NCI-H524 treated with DMSO at 0.1 percent for 48 hours (cell line): ENCODE measurements at places on chromosomes 1 and 21.

GRCh38 chr1:216216305-216216704 is 206.9 kb downstream of the USH2A start:
- DNase-seq: no peak

DNA sequence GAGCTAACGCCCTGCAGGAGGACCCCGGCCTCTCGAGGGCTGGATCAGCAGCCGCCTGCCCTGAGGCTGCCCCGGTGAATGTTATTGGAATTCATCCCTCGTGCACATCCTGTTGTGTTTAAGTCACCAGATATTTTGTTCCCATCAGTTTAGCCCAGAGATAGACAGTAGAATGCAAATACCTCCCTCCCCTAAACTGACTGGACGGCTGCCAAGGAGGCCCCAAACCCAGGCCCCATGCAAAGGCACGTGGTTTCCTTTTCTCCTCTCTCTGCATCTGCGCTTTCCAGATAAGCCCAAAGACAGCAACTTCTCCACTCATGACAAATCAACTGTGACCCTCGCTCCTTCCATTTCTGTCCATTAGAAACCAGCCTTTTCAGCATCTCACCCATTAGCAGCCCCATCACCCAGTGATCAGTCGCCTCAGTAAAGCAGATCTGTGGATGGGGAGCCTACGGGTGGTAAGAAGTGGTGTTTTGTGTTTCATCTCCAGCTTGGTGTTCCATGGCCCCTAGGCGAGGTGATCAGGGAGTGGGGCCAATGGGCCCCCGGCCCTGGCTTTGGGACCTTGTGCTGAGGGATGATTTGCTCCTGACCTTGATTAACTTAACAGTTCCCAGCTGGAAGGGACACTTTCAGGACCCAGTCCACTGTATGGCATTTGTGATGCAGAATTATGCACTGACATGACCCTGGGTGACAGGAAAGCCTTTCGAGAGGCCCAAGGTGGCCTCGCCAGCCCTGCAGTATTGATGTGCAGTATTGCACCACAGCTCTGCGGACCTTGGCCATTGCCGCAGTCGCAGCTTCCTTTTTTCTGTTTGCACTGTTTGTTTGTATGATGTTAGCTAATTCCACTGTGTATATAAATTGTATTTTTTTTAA is 5.2 kb downstream of the NPPA start:
- no peak for DNase-seq

DNA sequence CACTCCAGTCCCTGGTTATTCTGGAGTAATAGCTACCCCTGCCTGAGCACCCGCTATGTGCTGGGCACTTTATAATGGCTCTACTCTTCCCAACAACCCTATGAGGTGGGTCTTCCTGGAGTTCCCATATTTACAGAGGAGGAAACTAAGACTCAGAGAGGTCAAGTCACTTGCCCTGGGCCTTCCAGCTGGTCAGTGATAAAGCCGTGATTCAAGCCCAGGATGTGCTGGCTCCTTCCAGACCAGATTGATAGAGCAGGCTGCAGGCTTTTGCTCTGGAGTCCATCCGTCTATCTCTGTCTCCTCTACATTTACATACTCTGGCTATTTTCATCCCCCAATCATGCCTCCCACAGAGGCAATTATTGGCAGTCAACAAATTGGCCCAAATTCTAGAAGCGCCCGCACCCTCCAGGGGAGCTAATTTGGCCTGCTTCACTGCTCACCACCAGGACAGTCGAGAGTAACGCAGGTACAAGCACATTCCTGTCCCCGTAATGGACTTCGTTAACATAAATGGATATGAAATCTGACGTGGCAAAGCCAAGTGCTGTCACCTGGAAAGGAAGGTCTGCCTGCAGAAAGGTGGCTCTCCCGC is 39.8 kb upstream of the SELENON start:
- no peak for DNase-seq

DNA sequence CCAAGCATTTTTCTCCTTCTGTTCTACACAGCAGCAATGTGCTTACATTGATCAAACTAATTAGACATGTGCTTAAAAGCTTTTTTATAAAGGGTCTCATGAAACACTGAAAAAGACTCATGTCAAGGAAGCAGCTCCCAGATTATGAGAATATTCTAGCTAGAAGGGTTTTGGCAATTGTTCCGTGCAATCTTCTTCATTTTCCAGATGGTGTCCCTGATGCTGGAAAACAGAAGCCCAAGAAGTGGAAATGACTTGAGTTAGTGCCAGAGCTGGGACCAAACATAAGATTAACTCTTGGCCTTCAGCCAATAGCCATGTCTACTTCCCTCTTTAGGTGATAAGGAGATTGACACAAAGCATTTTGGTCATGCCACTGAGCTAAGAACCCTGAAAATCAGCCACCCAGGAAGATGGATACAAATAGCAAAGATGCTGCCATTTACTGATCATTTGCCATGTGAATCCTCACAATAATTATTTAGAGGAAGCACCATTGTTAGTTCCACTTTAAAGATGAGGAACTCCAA is 110.8 kb downstream of the MATN1 start:
- DNase-seq: no peak

DNA sequence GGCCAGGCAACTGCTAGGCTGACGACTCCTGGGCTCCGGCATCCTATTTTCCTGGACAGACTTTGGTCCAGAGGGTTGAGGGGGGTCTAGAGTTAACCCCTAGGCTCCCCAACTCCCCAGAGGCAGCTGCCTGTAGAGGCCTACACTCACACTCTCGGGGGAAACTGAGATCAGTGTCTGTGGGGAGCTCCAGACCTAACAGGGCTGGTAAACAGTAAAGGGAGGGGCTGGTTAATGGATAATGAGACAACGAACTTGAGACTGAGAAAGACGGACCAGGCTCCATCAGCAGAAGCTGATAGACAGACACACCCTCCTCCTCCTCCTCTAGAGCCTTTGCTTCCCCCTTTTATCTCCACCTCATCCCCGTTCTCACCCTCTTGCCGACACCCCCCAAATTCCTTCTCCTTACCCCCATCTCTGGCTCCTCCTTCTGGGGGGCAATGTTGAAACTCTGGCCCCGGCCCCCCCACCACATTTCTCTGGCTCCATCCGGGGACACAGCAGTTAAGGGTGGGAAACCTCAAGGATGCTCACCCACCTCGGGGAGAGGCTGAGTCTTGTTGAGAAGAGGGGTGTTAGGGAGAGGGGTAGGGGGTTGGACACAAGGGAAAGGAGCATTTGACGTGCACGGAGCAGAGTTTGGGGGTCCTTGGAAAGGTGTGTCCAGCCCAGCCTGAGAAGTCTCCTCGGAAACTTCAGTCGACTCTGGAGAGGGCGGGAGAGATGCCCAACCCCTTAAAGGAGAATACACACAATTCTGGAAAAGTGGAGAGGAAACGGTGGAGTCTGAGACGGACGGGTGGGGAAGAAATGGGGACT is at the start of gene MTMR11:
Gene MTMR11, minus strand, starts transcription at position 710 of the 822 bp plus-strand sequence. Its CDS starts 232 bp downstream, at position 478.
- no peak for DNase-seq

GRCh38 chr1:10515976-10516750 is 41.4 kb downstream of the PEX14 start:
- DNase-seq: no peak

GRCh38 chr21:21864321-21864840 is 866.2 kb downstream of the NCAM2 start:
- DNase-seq: no peak

DNA sequence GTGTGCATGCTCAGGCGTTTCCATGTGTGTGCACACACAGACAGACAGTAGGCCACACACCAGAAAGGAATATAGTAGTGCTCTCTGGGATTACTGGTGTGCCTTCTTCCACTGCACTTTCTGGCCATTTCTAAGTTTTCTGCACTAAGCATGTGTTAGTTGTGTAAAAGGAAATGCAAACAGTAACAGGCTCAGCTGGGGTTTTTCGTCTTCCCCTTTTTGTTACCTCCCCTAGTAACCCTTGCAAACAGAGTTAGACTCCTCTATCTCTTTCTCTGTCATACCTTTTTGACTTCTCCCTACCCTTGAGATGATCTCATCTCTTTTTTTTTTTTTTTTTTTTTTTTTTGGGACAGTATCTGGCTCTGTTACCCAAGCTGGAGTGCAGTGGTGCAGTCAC is 196.3 kb downstream of the SDCCAG8 start:
- DNase-seq: no peak

DNA sequence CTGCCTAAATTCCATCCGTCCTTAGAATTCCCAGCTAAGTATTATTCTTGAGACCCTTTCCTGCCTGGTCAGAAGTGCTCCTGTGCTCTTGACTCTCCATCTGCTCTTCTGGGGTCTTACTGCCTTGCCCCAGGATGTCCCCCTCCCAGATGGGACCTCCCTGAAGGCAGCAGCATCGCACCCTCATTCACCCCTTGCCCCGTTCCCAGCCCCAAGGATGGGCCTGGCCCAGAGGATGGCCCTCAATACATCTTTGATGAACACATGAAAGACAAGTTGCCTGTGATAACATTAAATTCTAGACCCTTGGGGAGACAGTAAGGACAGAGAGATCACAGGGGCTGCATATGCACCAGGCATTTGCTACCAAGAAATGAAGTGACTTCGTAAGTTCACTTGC is 167.2 kb downstream of the TRABD2B start:
- DNase-seq: no peak

DNA sequence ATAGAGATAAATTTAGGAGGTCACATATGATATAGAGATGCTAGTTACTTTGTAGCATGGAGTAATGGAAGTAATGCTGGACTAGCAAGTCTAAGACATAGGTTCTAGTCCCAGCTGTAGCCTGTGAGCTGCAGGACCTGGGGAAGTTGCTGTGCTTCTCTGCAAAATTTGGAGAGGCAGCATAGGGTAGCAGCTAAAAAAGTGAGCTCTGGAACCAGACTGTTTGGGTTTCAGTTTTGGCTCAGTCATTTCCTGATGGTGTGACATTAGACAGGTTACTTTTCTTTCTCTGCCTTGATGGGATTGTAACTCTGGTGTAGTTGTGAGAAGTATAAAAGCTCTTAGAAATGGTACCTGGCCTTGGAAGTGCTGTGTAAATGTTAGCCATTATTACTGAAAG is 3.3 kb downstream of the METTL13 start:
- no peak for DNase-seq

GRCh38 chr1:167463875-167464575 is 54.3 kb downstream of the CD247 start:
- no peak for DNase-seq

GRCh38 chr1:95951371-95952102 is 717.5 kb downstream of the RWDD3 start:
- no peak for DNase-seq

- DNase-seq: no peak
These were observed 192.2 kb upstream of the TNR start for GRCh38 chr1:175935566-175936115.

GRCh38 chr1:231855361-231855760 is 228.8 kb downstream of the DISC1 start:
- DNase-seq: no peak

DNA sequence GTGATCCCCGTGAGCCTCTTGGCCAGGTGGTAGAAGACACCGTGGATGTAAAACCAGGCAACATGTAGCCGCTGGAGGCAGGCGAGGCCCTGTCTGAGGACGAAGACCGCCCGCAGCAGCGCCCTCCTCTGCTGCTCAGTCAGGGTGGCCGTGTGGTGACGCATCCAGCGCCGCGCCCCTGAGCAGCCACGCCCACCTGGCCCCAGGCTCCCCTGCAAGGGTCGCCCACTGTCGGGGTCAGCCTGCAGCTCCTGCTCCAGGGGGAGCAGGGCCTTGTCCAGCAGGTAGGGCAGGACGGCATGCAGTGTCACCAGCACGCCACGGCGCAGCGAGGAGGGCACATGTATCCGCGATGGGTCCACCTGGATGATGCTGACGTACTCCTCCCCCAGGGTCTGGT is 3.9 kb downstream of the PEX10 start:
- DNase-seq: no peak

- DNase-seq: no peak
These were observed 42.6 kb upstream of the USP25 start for GRCh38 chr21:15687208-15687607.

GRCh38 chr1:221743416-221744208 is 1.7 kb upstream of the DUSP10 start:
- no peak for DNase-seq

DNA sequence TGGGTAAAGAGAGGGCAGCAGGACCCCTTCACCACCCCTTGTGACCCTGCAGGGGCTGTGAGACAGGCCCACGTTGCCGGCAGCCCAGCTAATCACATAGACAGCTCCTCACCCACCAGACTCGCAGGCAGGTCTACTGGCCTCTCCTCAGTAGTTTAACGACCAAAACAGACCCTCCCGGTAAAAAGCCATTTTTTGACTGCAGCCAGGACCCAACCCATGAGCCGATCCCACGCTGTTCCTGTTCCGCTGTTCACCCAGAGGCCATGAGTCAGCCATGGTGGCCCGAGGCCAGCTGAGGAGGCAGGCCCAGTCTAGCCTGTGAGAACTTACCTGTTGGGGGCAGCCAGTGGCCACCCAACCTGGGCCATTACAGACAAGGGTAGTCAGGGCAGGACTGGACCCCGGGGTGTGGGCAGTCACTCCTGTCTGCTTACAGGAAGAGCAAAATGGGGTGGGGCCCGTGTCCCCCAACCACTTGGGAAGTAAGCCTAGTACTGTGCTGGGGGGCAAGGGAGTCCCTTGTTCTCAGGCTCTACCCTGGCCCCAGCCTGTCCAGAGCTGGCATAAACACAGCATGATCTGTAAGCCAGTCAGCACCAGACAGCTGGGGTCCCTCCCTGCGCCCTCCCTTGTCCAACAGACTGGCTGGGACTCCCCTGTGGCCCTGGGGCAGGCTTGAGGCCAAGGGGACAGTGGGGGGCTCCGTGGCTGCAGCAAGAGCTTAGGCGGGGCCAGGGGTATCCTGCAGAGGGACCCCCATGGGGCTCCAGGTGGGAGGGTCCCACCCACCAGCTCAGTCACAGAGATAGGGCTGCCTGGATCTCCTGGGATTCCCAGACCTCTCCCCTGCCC is 61.9 kb downstream of the WNT9A start:
- no peak for DNase-seq

- DNase-seq: no peak
These were observed 168.0 kb upstream of the C1orf174 start for GRCh38 chr1:4068076-4068475.

GRCh38 chr1:155022136-155022926 is 11.2 kb downstream of the DCST2 start:
- no peak for DNase-seq

DNA sequence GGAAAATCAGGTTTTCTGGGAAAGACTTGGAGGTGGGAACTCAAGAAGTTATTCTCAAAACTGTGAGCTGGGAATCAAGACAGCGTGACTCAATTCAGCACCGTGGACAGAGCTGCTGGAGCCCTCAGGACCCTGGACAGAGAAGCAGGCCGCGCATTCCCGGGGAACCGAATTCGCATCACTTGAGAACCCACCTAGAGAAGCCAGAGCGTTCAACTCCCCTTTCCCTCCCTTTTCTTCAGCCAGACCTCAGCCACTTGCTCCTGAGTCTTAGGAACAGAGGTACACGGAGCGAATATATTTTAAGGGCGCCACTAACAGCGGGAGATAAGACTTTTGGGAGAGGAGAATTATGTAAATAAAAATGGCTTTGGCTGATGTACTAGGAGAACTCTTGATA is 2.0 kb upstream of the LIN28A start:
- DNase-seq: no peak

- no peak for DNase-seq
These were observed 685.9 kb downstream of the MATN1 start for GRCh38 chr1:30037251-30038118.

- DNase-seq: no peak
These were observed 52.7 kb downstream of the PLPP3 start for GRCh38 chr1:56526571-56527174.
